Activated naive CD4-positive, alpha-beta T cell treated with anti-CD3 and anti-CD28 coated beads, Interleukin-2, amount 10 ng/mL, durations not matched to agents 7 days and 5 days (primary cell): ENCODE measurements at places on chromosomes 6 and 20.

GRCh38 chr6:14194976-14195375 lies 77.4 kb downstream of the CD83 start:
- DNase-seq: no peak

GRCh38 chr6:37799263-37799644 lies 20.3 kb upstream of the ZFAND3 start:
- DNase-seq: no peak

- DNase-seq: no peak
These were observed at the start of gene SMIM28 for GRCh38 chr6:138377844-138378243. SMIM28 (plus strand) TSS chr6:138377905; CDS start chr6:138378073, 168 bp downstream.

GRCh38 chr6:38552121-38552520 lies 87.6 kb downstream of the BTBD9 start:
- DNase-seq: no peak

DNA sequence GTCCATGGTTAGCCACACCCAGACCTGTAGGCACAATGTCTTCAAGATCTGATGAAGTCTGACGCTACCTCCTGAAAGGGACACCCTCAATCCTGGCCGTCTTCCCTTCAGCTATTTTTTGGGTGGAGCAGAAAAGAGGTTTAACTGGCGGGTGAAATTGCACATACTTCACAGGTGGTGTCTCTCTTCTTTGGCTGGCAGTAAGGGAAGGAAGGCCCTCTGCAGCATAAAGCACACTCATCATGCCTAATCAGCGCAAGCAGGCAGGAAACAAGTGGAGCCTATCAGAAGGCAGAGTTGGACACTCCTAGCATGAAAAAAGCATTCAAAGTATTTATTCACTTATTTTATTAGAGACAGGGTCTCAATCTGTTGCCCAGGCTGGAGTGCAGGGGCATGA lies 32.9 kb downstream of the PNLDC1 start:
- DNase-seq: no peak

DNA sequence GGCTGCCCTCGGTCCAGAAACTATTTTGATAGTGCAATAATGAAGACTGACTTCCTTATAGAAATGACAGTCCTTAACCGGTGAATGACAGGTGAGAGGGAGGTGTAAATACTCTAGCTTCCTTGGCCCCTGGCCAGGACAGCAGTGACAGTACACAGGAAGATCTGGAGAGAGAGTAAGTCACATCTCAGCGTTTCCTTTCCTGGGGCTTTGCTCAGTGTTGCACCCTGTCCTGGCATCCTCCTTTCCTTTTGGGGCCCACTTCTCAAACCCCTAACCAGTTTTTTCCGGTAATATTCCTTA lies 336.9 kb downstream of the CD83 start:
- DNase-seq: peak; percentile 36

DNA sequence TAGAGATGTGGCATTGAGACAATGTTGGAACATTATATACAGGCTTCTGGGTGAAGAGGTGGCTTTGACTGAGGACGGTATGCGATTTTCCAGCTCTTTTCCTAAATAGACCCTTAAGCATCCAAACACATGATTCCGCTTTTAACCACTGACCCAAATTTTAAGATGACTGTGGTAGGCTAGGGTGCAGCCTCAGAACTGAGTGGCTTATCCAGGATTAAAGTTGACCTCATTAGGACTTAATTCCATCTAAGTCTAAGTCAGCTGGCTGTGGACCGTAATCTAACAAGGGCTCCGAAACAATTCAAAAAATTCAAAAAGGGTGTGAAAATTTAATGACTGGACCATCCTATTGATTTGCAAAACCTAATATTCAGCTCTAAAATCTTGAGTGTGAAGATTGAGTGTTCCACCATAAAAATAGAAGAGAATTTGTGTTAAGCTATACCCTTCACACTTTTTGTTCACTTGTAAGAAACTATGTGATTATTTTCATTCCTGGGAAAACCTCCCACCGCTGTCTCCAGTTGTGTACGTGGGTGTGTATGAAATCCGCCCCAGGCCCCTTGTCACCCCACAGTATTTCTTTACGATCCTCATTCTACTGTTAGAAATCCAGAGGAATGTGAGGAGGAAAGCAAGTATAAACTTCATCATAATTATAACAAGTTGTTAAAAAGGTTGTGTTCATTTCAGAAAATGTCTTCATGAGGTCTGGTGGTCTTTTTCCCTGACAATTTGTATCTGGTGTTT lies 2.7 kb downstream of the PCMTD2 start:
- no peak for DNase-seq

GRCh38 chr20:12966468-12967085 lies 42.2 kb upstream of the SPTLC3 start:
- no peak for DNase-seq

DNA sequence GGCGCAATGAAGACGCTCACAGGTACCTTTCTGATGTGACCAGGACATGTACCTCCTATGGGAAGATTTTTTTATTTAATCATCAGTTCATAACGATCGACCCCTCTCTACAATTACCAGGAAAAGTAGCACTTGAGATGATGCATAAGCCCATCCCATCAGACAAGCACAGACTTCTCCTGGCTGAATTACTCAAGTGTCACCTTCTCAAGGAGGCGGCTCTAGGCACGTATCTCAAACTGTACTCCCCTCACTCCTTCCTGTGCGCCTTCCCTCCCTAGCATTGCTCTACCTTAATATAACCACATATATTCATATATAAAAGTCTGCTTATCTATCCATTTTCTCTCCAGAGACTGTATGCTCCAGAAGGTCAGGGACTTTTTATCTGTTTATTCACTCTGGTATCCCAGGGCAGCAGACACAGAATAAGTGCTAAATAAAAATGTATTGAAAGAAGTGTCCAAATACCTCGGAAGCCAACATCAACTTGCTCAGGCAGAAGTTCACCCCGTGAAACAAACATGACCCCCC lies 71.5 kb downstream of the CNKSR3 start:
- no peak for DNase-seq

- no peak for DNase-seq
These were observed 400.0 kb downstream of the CD83 start for GRCh38 chr6:14517516-14518105.

DNA sequence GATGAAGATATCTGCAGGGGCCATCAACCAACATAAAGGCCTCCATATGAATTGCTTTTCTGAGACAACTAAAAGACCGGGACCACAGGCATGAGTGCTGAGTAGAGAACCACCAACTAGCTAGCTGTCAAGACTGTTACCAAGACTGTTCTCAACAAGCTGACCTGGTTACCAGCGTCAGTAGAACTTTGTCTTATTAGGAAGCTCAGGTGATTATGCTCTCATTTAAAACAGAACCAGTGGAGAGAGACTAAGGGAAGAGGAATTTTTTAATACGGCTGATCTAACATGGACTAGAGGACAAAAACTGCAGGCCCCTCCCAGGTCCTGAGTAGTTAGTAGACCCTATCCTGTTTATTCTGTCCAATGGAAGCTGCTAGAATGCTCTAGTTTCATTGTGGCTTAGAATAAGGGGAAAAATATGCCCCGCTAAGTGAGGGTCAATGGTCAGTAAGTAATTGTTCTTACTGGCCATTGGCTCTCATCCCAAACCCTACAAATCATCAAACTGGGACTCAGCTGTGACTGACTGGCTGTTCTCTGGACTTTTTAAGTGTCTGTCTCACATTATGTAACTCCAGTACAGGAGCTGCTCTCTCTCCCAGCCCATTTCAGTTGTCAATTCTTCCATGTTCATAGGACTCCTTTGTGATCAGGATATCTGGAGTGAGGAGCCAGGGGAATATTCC lies 3.8 kb upstream of the DYNLRB1 start:
- DNase-seq: no peak

DNA sequence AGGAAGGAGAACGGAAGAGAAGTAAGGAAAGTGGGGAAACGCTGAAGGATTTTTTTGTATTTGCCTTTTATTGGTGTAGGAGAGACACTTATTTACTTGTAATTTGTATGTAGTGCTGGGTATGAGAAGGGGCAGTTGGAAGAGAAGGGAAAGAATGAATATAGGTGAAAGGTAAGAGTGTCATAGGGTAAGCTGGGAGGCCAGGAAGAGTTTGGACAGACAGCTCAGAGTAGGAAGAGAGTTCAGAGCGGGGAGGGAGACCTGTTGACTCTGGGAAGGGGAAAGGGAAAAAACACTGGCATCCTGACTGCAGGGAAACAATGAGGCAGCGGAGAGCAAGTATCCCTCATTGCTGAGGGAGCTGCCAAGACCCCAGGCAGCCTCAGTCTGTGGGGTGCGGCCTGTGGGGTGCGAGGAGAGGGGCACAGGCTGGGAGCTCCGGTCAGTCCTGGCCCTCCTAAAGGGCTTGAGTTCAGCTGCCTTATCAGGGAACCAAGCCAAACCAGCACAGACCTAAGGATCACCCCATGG lies 3.1 kb downstream of the TRAF3IP2 start:
- no peak for DNase-seq

DNA sequence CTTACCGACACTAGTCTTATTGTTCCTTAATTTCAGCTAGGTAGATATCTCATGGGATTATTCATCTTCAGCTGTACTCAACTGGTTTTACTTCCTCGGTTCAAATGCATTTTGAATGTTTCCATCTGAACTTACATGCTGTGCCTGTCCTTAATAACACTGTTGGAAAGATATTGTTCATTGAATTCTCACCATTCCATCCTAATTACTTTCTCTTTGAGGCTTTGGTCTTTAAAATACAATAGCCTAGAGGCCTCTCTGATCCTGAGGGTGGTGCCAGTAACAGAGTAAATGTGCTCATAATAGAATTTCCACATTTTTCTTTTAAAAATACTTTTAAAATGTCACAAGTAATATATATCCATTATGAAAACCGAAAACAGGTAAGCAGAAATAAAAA lies 54.0 kb downstream of the IL20RA start:
- no peak for DNase-seq

- peak; percentile 93 for DNase-seq
These were observed 664 bp upstream of the BAG6 start for GRCh38 chr6:31652925-31653724.

GRCh38 chr6:170280689-170281045 lies 10.2 kb downstream of the DLL1 start:
- no peak for DNase-seq

GRCh38 chr6:138491017-138491416 lies 8.3 kb downstream of the NHSL1 start:
- DNase-seq: no peak

GRCh38 chr6:103153016-103153415 lies 1706.7 kb downstream of the HACE1 start:
- DNase-seq: no peak

- no peak for DNase-seq
These were observed 4.6 kb upstream of the RGS17 start for GRCh38 chr6:153135681-153136080.

DNA sequence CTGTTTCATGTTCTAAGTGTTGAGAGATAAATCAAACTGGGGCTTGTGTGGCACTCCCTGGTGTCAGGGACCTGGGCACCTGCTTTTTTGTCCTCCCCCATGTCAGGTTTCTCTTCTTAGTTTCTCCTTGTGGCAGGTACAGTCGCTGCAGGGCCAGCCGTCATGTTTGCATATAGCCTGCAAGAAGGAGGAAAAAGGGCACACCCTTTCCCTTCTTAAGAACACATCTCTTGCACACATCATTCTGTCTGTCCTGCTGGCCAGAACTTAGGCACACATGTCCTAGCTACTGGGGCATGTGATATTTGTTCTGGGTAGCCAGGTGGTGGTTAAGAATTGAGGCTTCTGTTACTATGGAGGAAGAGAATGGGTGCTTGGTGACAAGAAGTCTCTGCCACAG lies 27.9 kb downstream of the CDC5L start:
- DNase-seq: no peak

- no peak for DNase-seq
These were observed 378.1 kb upstream of the MAN1A1 start for GRCh38 chr6:119727504-119728219.

DNA sequence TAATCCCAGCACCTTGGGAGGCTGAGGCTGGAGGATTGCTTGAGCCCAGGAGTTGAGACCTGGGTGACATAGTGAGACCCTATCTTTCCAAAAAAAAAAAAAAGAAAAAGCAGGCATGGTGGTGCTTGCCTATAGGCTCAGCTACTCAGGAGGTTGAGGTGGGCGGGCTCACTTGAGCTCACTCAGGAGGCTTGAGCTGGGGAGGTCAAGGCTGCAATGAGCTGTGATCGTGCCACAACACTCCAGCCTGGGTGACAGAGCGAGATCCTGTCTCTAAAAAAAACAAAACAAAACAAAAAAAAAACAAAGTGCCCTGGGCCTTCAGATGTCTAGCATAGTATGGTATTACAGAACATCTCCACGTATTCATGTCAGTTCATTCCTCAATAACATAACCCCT lies 42.9 kb downstream of the ZFAND3 start:
- DNase-seq: no peak

- no peak for DNase-seq
These were observed 28.6 kb downstream of the DEFB114 start for GRCh38 chr6:49935387-49935786.

DNA sequence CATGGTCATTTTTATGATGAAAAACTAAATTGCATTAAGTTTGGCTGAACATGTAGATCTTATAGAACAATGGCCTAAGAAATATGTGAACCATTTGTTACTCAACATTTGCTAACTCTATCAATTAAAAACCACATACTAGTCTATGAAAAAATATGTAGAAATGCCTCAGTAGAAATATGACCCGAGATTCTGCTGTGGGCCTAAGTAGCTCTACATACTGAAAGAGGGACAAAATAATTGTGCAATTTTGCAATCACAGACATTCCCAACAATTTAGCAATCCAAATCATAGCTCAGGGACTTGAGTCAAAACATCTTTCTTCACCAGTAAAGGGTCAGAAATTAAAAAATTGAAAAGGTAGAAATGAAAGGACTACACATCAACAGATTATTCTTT lies 619.0 kb downstream of the FRK start:
- DNase-seq: no peak

DNA sequence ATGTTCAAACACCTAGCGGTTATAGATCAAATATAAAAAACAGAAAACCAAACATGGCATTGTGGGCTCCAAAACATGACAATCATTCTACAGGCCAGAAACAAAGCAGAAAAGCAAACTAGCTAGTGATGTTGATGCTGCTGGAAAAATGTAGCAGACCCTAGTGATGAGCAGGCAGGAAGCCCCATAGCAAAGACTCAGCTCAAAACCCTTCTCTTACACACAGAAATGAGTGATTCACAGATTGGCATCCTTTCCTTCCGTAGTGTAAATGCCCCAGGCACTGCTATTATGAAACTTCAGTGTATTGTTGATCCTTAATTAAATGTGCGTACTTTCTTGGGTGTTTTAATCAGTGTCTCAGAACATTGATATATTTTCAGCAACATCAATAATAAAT lies 425.1 kb downstream of the UTRN start:
- no peak for DNase-seq

GRCh38 chr20:19648024-19648423 lies 110.0 kb upstream of the RIN2 start:
- no peak for DNase-seq

- no peak for DNase-seq
These were observed 106.8 kb upstream of the DOK5 start for GRCh38 chr20:54368570-54368969.

DNA sequence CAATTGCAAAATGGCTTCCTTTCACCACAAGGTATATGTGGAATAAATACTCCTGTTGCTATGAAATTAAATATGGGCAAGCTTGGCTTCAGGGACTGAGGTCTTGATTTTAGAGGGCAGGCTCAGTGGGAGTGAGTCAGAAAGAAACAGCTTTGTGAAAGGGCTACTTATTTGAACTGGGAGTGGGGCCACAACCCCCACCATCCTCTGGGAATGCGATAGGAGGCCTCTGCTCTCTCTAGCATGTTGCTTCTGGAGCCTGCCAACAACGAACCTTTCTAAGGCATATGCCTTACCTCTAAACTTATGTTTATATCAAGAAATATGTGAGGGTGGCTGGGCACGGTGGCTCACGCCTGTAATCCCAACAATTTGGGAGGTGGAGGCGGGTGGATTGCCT lies 149.7 kb downstream of the LRRC1 start:
- DNase-seq: no peak

- no peak for DNase-seq
These were observed 137.0 kb downstream of the MTHFD1L start for GRCh38 chr6:151002491-151002935.
